GOT3 (cell line): ENCODE measurements at places on chromosomes 3 and 15.

DNA sequence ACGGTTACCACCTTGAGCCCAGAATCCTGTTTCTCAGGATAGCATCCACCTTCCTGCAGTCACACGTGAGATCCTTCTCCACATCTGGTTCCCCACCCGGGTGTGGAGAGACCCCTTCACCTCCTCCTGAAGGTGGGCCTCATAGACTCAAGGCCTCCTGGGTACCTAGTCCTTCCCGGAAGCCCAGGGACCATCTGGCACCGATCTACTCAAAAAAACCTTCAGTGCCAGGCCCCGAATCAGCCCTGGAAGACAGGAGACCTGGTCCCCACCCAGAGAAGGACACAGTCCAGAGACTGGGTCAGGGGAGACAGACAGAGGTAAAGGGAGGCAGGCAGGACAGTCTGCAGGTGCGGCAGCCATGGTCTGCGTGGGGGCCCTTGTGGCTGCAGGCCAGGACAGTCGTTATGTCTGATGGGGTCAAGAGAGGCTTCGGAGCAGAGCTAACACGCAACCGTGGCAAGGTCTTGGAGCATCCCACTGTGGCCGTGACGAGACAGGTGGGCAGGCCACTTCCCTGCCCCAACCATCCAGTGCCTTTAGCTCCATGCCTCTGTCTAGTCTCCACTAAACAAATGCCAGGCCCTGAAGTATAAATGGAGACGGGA is 112.2 kb upstream of the ABHD17C start:
- DNase-seq = no peak

DNA sequence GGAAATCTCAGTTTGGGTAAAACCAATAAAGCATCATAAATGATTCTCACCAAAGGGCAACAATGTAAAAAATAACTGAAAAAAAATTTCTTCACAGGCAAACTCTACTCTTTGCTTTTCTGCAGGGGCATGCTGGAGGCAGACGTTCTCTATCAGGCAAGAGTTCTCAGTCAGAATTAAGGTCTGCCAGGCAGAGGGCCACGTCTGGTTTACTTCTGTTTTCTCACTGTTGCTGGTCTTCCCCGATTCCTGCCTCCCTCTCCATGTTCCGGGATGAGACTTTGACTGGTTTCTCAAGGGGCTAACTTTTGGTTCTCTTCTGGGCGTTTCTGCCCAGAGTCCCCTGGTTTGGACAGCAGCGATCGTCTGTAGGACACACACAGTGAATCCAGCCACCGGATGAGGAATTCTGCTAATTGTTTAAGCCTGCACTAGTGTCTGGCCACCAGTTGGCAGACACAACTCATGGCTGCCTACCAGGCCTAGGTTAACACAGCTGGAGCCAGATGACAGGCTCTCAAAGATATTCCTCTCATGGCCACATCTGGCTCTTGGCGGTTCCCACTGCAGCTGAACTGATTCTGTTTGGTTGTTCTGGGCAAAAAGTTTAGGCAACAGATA is 273.1 kb downstream of the FOXP1 start:
- no peak for DNase-seq

DNA sequence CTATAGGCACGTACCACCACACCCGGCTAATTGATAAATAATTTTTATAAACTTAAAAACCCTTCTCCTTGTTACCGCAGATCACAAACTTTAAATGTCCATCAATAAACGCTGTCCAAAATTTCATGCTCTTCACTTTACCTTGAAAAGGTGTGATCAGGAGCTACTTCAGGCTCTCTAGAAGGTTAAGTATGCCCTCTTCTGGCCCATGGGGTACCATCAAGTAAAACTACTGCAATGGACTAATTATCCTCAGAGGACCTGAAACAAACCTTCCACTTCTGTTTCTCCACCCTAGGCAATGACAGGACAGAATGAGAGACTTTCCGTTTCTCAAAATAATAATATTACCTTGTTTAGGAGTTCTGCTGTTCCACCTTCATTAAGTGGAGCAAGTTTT is 9.2 kb downstream of the LZTFL1 start:
- DNase-seq = no peak

DNA sequence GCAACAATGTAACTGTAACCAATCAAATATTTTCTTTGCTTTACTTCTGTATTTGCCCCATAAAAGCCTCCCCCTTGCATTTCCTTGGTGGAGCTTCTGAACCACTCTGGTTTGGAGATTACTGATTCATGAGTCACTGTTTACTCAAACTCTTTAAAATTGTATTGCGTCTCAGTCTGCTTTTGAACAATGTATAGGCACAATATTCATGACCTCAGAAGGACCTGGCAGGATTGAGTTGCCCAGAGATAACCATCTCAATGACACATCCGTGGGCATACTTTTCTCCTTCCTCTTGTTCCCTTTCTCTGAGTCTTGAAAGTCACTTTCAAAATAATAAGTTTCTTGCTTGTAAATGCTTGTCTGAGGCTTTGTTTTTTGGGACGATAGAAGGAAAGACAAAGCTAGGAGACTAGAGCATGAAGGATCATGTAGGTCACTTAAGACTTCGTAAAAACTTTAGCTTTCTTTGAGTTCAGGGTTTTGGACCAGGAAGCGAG is 57.1 kb upstream of the POU1F1 start:
- no peak for DNase-seq

GRCh38 chr3:35739964-35740527 is 100.7 kb downstream of the ARPP21 start:
- no peak for DNase-seq

- no peak for DNase-seq
Measured at GRCh38 chr3:46187341-46187700, 20.8 kb downstream of the CCR1 start.

DNA sequence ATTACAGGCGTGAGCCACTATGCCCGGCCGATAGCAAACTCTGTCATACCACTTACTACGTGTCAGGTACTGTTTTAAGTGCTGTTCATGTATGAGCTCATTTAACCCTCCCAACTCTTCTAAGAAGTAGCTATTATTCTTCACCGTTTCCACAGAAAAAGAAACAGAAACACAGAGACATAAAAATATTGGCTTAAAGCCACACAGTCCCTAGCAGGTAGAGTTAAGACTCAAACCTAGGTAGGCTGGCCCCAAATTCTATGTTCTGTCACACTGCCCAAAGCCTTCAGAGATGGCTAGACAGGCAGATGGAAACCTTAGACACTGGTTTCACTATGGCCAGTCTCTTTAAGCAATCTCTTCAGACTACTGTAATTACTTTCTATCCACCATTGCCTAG is 149.8 kb upstream of the KCNMB2 start:
- no peak for DNase-seq

- DNase-seq = no peak
Measured at GRCh38 chr15:100952566-100952965, 33.4 kb downstream of the LRRK1 start.

- DNase-seq = no peak
Measured at GRCh38 chr3:138740072-138740471, 94.7 kb downstream of the PIK3CB start.

GRCh38 chr15:60772395-60773120 is 293.6 kb upstream of the ICE2 start:
- DNase-seq = no peak

- no peak for DNase-seq
Measured at GRCh38 chr3:108608750-108609149, 19.2 kb downstream of the DZIP3 start.

DNA sequence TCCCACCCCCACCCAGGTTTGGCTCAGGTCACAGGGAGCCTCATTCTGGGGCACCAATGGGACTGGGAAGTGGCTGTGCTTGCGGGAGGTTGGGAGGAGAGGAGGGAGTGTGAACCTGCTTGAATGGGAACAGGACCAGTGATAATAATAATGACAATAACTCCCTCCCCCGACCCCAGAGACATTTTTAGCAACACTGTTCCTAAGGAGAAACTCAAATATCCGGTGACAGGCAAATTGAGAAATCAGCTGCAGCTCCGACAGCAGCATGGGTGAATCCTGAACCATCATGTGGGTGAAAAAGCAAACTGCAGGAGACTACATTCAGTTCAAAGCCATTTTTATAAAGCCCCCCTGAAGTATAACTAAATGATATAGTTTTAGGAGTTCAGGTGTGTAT is 11.6 kb upstream of the RPL29 start:
- DNase-seq = no peak

- no peak for DNase-seq
Measured at GRCh38 chr3:130870423-130870822, 23.5 kb upstream of the ATP2C1 start.

GRCh38 chr3:75692061-75692460 is 27.9 kb downstream of the FRG2C start:
- DNase-seq = no peak

DNA sequence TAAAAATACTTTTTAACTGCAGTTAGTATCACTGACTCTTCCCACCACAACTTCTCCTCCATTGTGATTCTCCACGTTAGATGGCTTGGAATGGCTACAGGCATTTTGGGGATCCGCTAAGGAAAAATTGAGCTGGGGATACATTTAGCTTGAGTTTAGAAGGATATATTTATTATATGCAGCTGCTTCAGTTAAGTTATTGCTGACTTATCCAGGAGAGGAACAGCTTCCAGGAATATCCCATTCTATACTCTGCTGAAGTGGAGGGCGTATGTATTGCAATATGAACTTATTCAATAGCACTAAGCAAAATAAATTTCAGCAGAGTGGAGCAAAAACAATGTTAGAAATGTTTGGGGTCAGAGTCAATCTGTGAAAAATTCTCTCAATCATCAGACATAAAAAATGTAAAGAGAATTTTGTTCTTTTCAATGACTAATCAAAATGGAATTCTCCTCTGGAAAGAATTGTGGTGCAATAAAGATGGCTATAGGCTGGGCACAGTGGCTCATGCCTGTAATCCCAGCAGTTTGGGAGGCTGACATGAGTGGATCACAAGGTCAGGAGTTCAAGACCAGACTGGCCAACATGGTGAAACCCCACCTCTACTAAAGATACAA is 84.7 kb downstream of the NCEH1 start:
- DNase-seq = no peak

- DNase-seq = no peak
Measured at GRCh38 chr3:131401978-131402377, 20.4 kb downstream of the NUDT16 start.

DNA sequence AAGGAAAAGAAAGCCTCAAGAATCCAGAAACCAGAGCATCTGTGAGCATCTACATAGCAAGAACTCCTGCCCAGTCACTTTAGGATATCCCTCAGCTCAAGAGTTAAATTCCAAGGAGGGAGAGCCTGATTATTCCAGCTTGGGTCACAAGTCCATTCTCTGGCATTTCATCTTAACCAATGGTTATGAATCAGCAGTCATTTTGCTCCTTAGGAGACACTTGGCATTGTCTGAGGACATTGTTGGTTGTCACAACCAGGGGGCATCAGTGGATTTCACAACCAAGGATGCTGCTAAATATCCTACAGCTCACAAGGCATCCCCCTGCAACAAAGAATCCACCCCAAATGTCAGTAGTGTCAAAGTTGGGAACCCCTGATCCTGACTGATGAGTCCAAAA is 51.0 kb upstream of the LMCD1 start:
- DNase-seq = no peak

DNA sequence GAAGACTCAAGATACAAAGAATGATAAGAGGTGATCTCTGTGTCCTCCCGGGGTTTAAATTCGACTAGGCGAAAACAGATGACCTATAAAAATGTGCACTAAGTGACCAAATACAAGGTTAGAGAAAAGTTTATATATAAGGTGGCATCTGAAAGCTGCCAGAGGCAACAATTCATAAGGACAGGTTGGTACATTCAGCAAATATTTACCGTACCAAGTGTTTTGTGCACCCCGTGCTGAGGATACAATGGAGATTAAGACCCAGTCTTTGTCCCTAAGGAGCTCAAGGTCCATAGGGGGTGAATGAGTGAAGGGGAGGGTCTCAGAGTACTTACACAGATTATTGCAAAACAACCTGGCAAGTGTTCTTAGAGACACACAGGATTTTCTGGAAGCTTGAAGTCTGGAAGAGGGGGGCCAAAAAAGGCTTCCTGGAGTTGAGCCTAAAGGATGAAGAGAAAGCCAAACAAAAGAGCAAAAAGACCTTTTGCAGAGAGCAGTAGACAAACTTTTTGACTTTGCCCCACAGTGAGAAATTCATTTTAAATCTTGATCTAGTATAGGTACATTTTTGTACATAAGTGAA is 71.4 kb upstream of the LRIG1 start:
- DNase-seq = no peak

DNA sequence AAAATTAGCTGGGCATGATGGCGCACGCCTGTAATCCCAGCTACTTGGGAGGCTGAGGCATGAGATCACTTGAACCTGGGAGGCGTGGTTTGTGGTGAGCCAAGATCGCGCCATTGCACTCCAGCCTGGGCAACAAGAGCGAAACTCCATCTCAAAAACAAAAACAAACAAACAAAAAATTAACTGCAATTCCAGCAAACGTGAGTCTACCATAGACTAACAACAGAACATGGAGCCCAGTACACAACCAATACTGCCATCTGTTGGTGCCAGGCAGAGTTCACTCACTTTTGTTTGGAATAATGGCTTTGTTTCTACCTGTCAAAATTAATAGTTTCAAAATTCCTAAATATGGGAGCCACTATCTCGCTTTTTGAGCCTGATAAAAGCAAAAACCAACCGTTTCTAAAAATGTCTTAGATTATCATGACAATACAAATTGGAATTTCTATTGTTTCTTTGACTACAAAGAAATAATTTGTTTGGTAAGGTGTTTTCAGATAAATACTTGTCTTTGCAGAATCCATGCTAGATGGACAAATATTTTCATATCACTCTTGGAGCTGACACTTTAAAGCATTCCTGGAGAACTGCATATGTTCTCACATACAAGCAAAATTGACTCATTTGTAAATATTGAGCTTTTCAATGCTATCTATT is 45.0 kb downstream of the GPR176 start:
- DNase-seq = no peak

DNA sequence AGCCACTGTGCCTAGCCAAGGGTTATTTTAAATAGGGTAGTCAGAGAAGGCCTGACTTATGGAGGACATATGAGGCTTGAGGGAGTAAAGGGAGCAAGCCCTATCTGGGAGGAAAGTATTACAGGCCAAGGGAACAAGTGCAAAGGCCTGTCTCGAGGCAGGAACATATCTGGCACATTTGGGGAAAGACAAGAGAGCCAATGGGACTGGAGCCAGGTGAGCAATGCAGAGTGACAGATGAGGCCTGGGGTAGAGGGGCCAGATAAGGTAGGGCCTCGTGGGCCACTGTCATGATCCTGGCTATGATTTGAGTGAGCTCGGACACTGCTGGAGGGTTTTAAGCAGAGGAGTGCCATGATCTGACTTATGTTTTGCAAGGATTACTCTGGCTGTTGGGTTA is 43.8 kb downstream of the DCP1A start:
- no peak for DNase-seq

DNA sequence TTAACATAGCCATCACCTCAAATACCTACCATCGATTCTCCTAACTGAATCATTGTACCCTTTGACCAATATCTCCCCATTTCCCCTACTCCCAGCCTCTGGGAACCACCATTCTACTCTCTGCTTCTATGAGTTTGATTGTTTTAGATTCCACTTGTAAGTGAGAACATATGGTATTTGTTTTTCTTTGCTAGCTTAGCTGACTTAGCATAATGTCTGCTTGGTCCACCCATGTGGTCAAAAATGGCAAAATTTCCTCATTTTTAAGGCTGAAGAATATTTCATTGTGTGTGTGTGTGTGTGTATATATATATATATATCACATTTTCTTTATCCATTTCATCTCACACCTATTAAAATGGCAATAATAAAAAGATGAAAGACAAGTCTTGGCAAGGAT is 469.3 kb downstream of the FHIT start:
- DNase-seq = no peak

- no peak for DNase-seq
Measured at GRCh38 chr15:26103002-26103404, 239.9 kb upstream of the ATP10A start.
